ENCODE measurements at places on chromosomes 7 and 10. TPM values are rescaled to one million over a fixed set of nuclear protein-coding genes. Genes with fewer than 3 reads are reported as not detected.

The ASL gene
- total RNA-seq: 48.4 TPM

The TET1 gene
- 1.5 TPM for total RNA-seq

The NUTM2D gene
- 1.6 TPM for total RNA-seq

The HACD1 gene
- 26.6 TPM for total RNA-seq

The GALNT17 gene
- total RNA-seq: not detected

The SDHAF3 gene
- total RNA-seq: 7.1 TPM

The FAM13C gene
- total RNA-seq: not detected

The SLC16A12 gene
- not detected for total RNA-seq

DNA sequence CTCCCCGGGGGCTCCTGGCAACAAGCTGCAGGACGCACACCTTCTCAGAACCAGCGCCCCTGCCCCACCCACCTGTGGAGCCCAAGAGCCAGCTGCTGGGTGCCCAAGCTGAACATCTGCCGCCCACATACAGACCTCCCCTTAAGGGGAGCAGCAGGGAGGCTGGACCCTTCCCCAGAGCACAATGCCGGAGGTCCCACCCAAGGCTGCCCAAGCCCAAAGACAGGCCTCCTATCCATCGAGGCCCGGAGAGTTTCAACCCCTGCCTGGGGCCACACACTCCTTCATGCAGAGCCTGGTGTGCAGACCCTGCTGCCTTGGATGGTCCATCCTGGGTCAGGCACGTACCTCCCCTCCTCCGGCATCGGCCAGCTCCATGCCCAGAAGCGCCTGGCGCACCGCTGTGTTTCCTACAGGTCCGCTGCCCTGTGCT is 48.7 kb downstream of the VIPR2 start:
- no peaks in the 10 kb centered on the region for H3K27me3 ChIP-seq
- no peaks in the 10 kb centered on the region for H3K4me1 ChIP-seq
- DNase-seq: no peak
- no peak overlapping the region for H3K4me3 ChIP-seq
- H3K27ac ChIP-seq: no peak overlapping the region

DNA sequence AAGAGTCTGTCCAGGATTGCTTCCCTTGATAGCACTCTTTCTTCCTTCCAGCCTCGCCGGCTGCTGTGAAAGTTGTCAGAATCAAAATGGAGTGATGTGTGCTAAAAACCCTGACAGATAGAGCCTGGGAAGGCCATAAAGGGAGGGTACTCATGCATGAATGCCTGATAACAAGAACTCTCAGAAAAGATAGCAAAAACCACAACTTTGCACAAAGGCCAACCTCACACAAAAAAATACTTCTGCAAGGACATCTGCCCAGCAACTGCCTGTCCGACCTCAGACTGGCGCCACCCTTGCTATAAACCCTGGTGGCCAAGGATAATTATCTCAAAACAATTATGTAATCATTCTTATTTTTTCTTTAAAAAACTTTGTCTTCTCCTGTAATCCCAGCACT is 133.2 kb upstream of the SVIL start:
- H3K36me3 ChIP-seq: no peaks in the 10 kb centered on the region
- H3K27me3 ChIP-seq: no peaks in the 10 kb centered on the region
- H3K4me1 ChIP-seq: peaks cover 2% of the 10 kb centered on the region
- no peak overlapping the region for H3K4me3 ChIP-seq
- no peak overlapping the region for H3K27ac ChIP-seq
- no peak for DNase-seq

GRCh38 chr7:124276005-124276622 is 243.2 kb upstream of the TMEM229A start:
- DNase-seq: peak; percentile 44
- H3K4me1 ChIP-seq: no peaks in the 10 kb centered on the region
- no peak overlapping the region for H3K27ac ChIP-seq

DNA sequence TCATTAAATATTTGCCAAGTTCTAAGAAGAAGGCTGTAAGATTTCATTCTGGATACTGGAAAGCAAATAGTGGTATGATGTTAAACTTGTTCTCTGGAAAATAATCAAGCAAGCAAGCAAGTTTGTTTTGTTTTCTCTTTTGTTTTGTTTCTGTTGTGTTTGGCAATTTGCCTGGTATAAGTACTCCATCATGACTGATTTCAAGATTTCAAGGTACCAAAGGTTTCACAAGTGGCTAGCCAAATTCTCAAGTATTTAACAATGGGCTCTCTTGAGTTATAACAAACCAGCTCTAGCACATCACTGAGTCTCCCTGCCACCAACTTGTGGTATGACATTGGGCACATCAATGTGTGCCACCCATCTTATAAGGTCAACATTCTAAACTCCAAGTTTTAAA is 151.7 kb upstream of the IGFBP3 start:
- no peaks in the 10 kb centered on the region for H3K4me1 ChIP-seq
- H3K27me3 ChIP-seq: no peaks in the 10 kb centered on the region
- H3K36me3 ChIP-seq: no peaks in the 10 kb centered on the region
- no peak overlapping the region for H3K4me3 ChIP-seq

DNA sequence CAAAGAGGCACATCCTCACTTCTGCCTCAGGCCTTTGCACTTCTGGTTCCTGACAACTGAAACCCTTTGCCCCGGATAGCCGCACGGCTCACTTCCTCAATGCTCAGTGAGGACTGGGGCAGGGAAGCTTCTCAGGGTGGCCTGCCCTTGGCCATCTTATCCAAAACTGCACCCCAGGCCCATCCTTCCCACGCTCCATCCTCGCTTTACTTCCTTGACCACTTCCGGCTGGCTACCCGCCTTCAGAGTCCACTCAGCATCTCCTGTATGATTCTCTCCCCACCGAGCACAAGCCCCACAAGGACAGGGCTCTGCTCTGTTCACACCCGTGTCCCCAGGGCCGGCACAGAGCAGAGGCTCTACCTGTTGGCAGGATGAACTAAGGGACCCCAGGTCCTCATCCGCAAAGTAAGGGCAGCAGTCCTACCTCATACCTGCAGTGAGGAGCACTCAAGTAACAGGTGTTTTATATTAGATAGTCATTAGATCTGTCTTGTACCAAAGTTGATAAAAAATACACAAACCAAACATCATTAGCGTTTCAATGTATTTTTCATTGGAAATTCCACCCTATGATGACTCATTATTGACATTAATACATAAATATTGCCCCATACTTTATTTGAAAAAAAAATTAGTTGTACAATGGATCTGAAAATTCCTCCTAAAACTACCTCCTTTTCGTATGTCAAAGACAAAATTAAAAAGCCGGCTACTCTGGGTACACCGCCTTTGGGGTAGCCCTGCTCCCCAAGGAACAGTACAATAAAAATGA is 35.0 kb downstream of the GNA12 start:
- H3K4me1 ChIP-seq: no peaks in the 10 kb centered on the region
- DNase-seq: no peak
- no peaks in the 10 kb centered on the region for H3K27me3 ChIP-seq
- H3K4me3 ChIP-seq: no peak overlapping the region
- no peak overlapping the region for H3K27ac ChIP-seq
- H3K36me3 ChIP-seq: no peaks in the 10 kb centered on the region

- H3K4me3 ChIP-seq: no peak overlapping the region
- H3K36me3 ChIP-seq: no peaks in the 10 kb centered on the region
- no peak overlapping the region for H3K27ac ChIP-seq
- no peaks in the 10 kb centered on the region for H3K4me1 ChIP-seq
- peaks cover 20% of the 10 kb centered on the region for H3K27me3 ChIP-seq
Observed at GRCh38 chr10:124086787-124087671, 6.4 kb downstream of the CHST15 start.

GRCh38 chr7:39691821-39692220 is 68.4 kb downstream of the RALA start:
- no peak overlapping the region for H3K4me3 ChIP-seq
- H3K27ac ChIP-seq: no peak overlapping the region
- peaks cover 35% of the 10 kb centered on the region for H3K4me1 ChIP-seq

- H3K27ac ChIP-seq: no peak overlapping the region
- no peak for DNase-seq
- H3K27me3 ChIP-seq: peaks cover 14% of the 10 kb centered on the region
- H3K4me3 ChIP-seq: no peak overlapping the region
- no peaks in the 10 kb centered on the region for H3K4me1 ChIP-seq
Observed at GRCh38 chr7:129559564-129559963, 52.0 kb upstream of the NRF1 start.

DNA sequence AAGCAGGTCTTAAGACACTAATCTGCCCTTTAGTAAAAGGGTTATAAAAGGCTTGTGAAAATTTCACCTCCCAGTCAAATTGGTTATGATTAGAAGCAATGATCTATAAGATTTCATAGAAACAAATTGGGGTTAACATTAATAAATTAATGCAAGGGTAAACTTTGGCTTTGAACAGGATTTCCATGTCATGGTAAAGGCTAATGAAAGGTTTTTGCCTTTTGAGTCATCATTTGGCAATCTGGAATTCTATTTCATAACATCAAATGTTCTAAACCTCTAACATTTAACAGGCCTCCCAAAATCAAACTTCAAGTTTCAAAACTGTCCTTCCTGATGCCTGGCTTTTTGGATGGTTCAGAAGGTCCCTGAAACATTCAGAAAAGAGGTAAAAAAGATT is 62.4 kb downstream of the COA1 start:
- no peak overlapping the region for H3K27ac ChIP-seq
- peaks cover 15% of the 10 kb centered on the region for H3K4me1 ChIP-seq
- H3K36me3 ChIP-seq: no peaks in the 10 kb centered on the region
- H3K27me3 ChIP-seq: no peaks in the 10 kb centered on the region
- no peak overlapping the region for H3K4me3 ChIP-seq

DNA sequence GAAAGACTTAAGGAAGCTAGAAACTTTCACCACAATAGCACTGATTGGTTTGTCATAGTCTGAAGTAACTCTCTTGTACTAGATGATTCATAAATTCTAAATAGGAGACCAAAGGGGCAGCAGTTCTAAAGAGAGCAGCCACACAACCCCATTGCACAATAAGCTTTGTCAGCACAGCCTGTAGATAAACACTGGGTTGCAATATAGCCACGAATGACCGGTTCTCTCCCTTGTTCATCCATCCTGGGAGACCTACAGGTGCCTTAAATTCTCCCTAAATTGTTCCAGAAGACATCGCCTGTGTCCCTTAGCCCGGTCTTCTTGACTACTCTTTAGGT is 167.0 kb downstream of the SNX13 start:
- DNase-seq: no peak
- no peaks in the 10 kb centered on the region for H3K4me1 ChIP-seq
- H3K27me3 ChIP-seq: no peaks in the 10 kb centered on the region
- H3K4me3 ChIP-seq: no peak overlapping the region

DNA sequence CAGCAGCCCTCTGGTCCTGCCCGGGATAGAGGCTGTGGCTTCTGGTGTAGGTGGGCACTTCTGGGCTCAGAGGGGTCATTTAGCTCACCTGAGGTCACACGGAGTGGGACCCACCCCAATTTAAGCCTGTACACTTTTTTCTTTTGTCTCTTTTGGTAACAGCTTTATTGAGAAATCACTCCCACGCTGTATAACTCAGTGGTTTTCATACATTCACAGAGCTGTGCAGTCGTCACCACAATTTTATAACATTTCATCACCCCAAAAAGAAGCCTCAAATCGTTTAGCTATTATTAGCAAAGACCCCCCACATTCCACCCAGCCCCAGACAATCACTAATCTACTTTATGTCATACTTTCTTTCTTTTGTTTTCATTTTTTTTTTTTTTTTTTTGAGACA is 62.3 kb downstream of the LHPP start:
- H3K36me3 ChIP-seq: no peaks in the 10 kb centered on the region
- H3K27ac ChIP-seq: no peak overlapping the region
- no peaks in the 10 kb centered on the region for H3K27me3 ChIP-seq

DNA sequence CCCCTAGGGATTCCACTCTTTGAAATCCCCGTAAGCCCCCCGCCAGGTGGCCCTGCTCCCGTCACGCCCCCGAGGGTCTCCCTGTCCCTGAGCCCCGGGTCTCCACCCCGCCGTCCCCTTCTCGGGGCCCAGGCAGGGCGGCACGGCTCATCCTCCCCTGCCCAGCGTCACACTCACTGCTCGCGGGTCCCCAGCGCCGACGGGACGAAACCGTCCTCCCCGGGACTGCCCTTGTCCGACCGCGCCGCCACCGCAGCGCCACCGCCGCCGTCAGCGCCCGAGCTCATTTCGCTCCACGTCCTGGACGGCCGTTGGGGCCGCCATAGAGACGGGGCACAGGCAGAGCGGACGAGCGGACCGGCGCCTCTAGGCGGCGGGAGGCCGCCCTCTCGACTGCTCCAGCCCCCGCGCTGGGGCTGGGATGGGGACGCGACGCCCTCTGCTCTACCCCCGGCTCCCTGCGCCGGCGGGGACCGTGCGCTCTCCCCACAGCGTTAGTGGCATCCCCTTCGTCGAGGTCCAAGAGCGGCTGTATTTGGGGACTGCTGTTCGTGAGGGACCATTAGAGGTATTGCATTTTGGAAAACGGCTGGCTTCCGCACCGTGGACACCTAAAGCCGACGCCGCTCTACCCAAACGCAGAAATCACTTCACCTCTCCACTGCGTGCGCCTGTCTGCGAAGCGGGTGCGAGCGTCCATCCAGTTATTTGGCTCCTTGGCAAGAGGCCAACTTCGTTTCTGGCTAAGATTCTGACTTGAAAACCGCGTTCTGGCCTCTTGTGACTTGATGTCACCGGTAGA is at the start of gene EEF1AKMT2:
Gene EEF1AKMT2 (minus strand): TSS at position 341 of the 802 bp plus-strand sequence. CDS start 54 bp downstream, at position 287.
- peak within 1 kb of the TSS; percentile 67 for H3K4me3 ChIP-seq
- peaks cover 1% of the 10 kb centered on the region for H3K27me3 ChIP-seq

All from endothelial cell of umbilical vein (primary cell).